ENCODE measurements at places on chromosomes 7 and 10. TPM values are rescaled to one million over a fixed set of nuclear protein-coding genes. Genes with fewer than 3 reads are reported as not detected.

- DNase-seq, result no peak
Observed at GRCh38 chr10:30114401-30114800, 55.0 kb upstream of the JCAD start.

DNA sequence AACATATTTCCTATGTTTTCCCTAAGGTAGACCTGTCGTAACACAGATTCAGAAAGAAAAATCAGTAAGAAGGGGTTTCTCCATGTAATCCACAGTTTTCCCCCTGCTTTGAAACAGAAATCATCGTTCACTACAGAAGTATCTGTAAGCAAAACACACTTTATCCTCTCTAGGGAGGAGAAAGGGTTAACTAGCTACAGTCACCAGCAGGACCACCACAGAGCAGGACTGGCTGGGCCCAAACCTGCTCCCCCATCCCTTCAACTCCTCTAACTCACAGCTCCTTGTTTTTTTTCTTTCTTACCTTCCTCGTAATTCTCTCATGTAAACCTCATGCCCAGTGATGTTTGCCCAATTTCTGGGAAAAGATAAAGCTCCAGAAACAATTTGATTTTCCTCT is 167.7 kb downstream of the RAPGEF5 start:
- no peak for DNase-seq

NYAP1 gene
- 47.9 TPM for total RNA-seq

- DNase-seq, result no peak
Observed at GRCh38 chr10:113444766-113445365, 108.0 kb upstream of the HABP2 start.

DNA sequence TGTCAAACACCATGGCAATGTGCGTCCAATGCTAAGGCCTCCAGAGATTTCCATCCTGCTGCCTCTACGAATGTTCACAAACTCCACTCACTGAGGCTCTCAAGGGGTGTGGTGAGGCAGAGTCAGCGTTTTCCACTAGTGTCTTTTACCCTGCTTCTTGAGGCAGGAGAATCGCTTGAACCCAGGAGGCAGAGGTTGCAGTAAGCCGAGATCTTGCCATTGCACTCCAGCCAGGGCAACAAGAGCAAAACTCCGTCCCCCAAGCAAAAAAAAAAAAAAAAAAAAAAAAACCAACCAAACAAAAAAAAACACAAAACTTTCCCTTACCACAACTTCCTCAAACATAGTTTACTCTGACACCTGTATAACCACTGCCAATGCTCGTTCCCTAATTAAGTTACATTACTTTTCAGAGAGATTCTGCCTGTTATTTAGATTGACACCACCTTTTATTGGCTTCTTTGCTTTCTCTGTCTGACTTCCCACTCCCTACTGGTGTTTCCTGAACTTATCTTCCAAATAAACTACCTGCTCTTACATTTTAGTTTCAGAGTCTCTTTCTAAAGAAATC is 102.1 kb upstream of the ZNF746 start:
- no peak for DNase-seq

DNA sequence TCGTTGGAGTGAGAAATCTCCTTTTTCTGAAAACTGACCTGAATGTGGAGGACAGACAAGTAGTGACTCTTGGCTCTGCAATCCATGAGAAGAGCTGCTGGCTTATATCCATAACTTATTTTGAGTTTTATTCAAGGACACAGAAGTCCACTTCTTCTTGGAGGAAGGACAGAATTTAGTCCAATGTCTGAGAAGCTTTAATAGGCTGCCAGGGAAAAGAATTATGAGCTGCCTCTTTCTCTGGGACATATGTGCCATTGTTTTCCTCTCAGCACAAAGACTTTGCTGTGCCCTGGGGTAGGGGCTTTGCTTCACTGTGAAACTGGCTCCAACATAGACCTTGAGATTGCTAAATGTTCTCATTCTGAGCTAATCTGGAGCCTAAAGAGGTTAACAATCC is 20.5 kb upstream of the AOC1 start:
- DNase-seq, result no peak

- DNase-seq, result no peak
Observed at GRCh38 chr7:17848516-17848915, 91.8 kb downstream of the SNX13 start.

GRCh38 chr7:66699998-66700397 is 40.5 kb upstream of the RABGEF1 start:
- DNase-seq, result no peak

ABCB4 gene
- total RNA-seq, result 0.47 TPM

NXPH1 gene
- total RNA-seq, result 47.4 TPM

DNA sequence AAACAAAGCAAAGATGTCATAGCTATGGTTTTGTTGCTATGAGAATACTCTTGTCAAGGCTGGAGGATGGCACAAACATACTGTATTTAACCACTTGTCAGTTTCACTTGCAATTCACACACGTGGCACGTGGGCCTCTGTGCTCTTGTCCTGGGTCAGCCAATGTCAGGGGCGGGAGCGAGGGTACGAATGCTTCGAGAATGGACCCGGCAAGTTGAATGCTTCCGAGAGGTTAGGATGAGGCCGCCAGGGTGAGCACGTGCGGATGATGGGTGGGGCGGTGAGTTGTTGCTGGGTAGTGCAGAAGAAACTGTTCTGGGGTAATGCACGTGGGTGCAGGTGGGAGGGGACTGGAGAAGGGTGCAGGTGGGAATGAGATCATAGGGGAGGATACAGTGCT is 10.4 kb upstream of the OCM2 start:
- no peak for DNase-seq

CHN2 gene
- total RNA-seq, result 76.3 TPM

DNA sequence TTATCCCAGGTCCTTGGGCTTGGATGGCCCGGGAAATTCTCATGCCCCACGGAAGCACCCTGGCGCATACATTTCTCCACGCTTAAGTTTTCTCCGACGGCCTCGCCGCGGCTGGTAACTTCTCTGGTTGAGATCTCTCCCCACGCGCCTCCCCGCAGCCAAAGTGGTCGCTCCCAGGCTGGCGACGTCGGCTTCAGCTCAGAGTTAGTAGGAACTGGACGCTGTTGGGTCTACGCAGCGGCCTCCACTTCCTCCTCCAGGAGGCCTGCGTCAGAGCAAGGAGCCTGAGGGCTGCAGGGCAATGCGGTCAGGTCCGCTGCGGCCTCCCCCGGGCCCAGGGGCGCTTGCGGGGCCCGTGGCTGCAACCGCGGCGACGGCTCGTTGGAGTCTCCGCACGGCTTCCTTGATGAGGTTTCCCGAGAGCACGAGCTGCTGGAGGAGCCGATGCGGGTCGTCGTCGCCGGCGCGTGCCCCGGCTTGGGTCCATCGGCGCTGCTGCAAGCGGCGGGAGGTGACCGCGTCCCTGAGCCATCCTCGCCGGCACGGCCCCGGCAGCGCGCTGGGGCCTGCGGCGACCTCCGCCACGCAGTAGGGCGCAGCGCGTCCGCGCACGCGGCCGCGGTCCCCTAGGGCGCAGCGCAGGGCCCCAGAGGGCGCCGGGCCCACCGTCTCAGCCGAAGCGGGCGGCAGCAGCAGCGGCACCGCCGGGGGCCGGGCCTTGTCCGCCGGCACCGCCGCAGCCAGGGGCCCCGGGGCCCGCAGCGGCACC is 744 bp downstream of the FRAT2 start:
- DNase-seq, result peak; percentile 25

DNA sequence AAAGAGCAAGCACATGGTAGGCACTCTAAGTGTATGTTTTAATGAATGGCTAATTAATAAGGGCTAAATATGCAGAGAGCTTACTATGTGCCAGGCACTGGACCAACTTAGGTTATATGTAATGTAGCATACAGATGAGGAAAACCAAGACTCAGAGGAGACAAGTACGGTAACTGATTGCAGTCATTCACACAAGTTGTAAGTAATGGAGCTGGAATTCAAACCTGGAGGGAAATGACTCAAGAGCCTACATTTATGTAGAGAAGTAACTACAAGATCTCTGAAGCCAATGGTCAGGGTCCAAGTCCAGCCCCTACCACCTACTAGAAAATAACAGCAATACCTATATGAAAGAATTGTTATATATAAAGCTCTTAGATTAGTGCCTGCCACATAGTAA is 97.3 kb upstream of the KCNIP2 start:
- no peak for DNase-seq

DNA sequence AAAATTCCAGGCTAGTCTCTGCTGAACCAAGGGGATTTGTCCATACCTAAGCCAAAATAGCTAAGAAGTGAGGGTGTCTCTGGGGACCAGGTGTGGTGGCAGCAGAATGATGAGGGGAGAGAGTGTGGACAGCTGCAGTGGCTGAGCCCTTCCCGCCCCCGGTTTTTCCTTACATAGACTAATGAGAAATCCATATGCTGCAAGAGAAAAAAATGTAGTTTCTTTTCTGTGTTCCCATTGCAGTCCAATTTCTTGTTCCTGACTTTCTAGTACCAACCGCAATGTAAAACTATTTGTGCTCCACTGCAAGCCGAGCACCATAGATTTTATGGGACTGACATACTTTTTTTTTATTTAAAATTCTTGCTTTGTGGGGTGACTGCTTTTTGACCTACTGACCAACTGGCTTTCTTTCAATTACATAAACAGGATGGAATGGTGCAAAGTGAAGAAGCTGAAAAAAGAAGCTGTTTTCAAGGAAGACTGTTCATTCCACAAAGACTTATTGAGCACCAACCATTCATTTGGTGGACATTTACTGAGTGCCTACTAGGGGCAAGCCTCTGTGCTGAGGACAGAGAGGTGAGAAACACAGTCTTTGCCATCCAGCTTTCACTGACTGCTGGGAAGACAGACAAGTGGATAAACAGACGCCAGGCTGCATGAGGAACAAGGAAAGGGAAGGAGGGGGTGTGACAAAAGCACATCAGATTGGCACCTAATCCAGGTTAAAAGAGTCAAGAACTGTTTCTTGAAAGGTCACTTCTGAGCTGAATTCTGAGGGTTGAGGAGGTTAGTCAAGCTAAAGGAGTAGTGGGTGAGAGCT is 9.8 kb downstream of the CEP41 start:
- DNase-seq, result no peak

LRRTM3 gene
- 30.7 TPM for total RNA-seq

DNA sequence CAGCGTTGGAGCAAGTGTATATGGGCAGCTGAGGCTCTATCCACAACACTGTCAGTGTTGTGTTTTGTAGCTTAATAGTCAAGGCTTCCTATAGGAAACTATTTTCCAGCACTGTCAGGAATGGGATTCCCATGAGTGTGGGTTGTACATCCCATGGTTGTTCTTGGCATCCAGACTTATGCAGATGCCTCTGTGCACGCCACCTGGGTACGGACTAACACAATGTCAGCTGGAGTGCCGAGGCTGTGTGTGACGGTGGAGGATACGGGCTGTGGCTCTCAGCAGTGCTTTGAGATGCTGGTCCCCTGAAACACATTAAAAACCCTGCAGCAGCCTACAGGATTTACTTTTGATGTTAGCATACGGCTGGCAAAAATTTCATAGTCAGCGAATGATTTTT is 350.0 kb downstream of the ACTR3B start:
- no peak for DNase-seq

- no peak for DNase-seq
Observed at GRCh38 chr10:121741248-121741792, 143.1 kb upstream of the FGFR2 start.

GRCh38 chr7:1856888-1857441 is 186.9 kb downstream of the ELFN1 start:
- no peak for DNase-seq

- DNase-seq, result peak; percentile 54
Observed at GRCh38 chr7:131688738-131689661, 132.6 kb upstream of the PODXL start.

DNA sequence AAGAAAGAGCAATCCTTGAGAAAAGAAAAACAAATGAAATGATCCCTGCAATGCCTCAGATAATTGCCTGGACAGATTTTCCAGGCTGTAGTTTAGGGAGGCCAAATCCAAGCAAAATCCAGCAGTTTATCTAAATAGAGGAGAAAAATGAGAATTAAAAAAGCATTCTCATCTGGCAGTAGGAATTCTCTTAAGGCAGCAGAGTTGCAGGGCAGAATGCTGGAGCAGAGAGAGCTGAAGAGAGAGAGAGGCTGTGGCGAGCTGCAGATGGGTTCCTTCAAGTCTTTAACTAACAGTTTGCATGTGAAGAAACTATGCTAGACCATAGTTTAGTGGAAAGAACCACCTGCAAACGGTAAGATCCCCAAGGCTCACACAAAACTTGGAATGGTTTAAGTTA is 6.0 kb upstream of the LIPA start:
- DNase-seq, result no peak

- no peak for DNase-seq
Observed at GRCh38 chr10:633279-634245, 55.9 kb downstream of the DIP2C start.

SLC13A1 gene
- total RNA-seq, result not detected

CPA2 gene
- not detected for total RNA-seq

DNA sequence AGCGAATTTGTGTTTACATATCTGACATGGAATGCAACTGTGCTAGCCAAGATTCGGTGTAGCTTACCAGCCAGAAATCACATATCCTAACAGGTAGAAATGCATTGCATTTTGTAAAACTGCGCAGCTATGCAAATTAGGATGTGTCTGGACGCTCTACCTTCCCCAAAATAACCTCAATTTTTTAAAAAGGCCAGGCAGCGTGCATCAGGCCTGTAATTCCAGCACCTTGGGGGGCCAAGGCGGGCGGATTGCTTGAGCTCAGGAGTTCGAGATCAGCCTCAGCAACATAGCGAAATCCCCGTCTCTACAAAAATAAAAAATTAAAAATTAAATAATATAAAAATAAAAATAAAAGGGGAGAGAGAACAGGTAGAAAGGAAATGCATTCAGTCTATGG is 305.0 kb downstream of the TYW1 start:
- DNase-seq, result no peak

- no peak for DNase-seq
Observed at GRCh38 chr10:44685220-44685619, 225.9 kb upstream of the TMEM72 start.

DNA sequence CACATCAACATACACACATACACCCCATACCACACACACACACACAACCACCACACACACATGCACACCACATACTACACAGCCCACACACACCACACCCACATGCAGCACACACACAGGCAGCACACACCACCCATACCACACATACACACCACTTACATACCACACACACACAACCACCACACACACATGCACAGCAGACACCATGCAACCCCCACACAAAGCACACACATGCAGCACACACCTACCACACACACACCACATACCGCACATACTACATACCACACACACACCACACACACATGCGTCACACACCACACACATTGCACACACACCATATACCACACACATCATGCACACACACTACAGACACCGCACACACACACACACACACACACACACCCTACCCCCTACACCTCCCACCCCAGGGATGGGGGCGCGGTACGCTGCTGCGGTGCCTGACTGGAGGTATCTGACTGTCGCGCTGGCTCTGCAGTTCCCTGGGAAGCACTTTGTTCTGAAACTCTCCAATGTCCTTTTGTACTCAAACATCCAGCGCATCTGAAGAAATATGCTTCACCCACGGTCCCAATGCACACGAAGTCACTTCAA is 5.4 kb upstream of the TRPV6 start:
- DNase-seq, result no peak

- DNase-seq, result no peak
Observed at GRCh38 chr10:4062751-4063150, 277.7 kb upstream of the KLF6 start.

GRCh38 chr10:62050893-62051433 is 149.5 kb downstream of the ARID5B start:
- peak; percentile 25 for DNase-seq

ZNF365 gene
- 29.6 TPM for total RNA-seq

All from occipital lobe (tissue), 3 donors.